Stimulated activated CD4-positive, alpha-beta T cell treated with anti-CD3 and anti-CD28 coated beads, TNF-alpha, amount 100 ng/mL, for 24 hours (primary cell): ENCODE measurements at places on chromosomes 13 and 19.

GRCh38 chr13:79912403-79912802 is 428.5 kb downstream of the SPRY2 start:
- DNase-seq, result no peak

- DNase-seq, result no peak
These were observed 53.2 kb downstream of the GPR12 start for GRCh38 chr13:26707122-26708006.

GRCh38 chr19:41219924-41220567 is 1.0 kb downstream of the AXL start:
- DNase-seq, result no peak

DNA sequence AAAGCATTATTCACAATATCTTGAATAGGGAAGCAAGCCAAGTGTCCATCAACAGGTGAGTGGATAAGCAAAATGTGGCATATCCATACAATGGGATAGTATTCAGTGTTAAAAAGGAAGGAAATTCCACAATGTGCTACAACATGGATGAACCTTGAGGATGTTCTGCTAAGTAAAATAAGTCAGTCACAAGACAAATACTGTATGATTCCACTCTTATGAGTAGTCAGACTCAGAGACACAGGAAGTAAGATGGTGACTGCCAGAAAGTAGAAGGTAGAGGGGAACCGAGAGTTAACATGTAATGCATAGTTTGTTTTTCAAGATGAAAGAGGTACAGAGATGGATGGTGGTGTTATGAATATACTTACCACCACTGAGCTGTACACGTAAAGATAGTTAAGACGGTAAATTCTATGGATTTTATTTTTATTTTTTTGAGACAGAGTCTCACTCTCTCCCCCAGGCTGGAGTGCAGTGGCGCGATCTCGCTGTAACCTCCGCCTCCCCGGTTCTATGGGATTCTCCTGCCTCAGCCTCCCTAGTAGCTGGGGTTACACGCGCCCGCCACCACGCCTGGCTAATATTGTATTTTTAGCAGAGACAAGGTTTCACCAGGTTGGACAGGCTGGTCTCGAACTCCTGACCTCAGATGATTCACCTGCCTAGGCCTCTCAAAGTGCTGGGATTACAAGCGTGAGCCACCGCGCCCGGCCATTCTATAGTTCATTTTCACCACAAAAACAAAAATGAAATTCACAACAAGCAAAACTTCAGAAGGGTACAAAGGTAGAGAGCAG is 1.0 kb upstream of the CHAMP1 start:
- peak; percentile 40 for DNase-seq

DNA sequence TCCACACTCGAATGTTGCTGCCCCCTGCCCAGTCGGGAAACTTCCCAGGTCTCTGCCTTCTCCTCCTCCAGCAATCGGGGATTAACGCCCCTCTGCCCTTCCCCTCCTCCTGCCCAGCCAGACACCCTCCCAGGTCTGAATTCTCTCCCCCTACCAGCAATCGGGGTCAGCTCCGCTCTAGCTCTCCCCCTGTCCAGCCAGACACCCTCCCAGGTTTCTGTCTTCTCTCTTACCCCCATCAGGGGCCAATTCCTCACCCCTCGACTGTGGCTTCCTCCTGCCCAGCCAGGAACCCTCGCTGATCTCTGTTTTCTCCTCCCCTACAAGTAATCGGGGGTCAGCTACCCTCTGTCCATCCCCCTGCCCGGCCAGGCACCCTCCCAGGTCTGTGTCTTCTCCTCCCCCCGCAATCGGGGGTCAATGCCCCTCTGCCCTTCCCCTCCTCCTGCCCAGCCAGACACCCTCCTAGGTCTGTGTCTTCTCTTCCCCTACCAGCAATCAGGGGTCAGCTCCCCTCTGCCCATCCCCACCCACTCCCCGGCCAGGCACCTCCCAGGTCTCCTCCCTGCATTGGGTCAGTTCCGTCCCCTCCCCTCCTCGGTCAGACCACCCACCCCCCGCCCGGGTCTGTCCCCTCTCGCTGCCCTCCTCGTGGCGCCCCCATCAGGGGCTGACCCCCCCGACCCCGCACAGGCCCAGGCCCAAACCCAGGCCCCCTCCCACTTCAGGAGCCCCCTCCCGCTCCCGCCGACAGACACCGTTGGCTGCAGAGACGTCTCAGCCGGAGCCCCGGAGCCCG is 668 bp downstream of the ZFR2 start:
- no peak for DNase-seq

DNA sequence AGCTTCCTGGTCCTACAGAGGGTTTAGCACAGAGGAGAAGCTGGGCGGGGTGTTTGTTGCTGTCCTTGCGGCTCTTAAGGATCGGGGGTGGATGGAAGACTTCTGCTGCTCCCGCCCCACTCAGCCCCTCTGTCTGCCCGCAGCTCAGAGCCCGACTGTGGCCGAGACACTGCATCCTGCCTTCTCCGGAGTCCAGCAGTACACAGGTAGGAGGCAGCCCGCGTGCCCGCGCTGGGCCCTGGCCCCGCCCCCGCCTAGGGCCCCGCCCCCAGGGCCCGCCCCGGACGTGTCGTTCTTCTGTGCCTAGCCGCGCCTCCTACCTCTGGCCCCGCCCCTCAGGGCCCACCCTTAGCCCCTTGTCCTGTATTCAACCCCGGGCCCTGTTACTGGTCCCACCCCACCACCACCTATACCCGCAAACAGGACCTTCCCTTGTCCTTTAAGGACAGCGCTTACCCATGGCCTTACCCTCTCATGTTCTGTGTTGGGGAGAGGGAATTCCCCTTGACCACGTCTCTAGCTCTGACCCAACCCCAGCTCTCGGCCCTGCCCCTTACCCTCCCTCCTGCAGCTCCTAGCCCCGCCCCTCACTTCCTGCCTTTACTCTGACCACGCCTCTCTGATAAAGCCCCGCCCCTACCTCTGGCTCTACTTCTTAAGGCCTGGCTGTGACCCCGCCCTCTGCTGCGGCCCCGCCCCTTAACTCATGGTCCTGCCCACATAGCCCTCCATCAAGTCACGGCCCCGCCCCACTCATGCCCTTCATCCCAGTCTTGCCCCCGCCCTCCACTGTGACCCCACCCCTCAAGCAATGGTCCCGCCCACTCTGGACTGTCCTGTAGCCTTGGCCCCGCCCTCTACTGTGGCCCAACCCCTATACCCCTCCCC is 60.5 kb downstream of the CELF5 start:
- peak; percentile 79 for DNase-seq

GRCh38 chr13:47046706-47047105 is 149.9 kb upstream of the HTR2A start:
- DNase-seq, result no peak

DNA sequence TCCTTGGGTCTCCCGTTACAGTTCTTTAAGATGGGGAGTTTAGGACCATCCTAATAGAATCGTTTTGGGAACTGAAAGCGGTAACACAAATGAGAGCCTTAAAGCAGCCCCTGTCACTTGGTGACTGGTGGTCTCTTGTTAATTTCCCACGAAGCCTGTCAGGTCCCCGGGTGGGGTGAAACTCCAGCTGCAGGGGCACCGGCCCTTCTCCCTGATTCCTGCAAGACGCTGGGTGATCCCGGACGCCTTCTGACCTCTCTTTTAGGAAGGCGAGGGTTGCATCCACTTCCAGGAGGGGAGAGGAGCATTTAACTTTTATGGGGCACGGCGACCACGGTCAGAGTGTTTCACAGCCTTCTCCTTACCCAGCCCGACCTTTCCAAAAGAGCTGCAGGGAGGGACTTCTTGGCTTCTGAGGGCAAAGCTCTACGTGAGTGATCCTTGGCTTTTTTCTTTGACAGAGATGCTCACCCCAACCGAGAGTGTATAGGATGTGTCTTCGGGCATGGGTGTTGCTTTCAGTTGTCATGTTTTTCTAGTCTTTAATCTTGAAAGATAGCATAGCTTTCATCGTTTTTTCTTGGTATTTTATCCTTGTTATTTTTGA is 688 bp downstream of the ZNF225 start:
- no peak for DNase-seq

GRCh38 chr19:8703223-8703622 is 4.6 kb upstream of the ACTL9 start:
- no peak for DNase-seq

DNA sequence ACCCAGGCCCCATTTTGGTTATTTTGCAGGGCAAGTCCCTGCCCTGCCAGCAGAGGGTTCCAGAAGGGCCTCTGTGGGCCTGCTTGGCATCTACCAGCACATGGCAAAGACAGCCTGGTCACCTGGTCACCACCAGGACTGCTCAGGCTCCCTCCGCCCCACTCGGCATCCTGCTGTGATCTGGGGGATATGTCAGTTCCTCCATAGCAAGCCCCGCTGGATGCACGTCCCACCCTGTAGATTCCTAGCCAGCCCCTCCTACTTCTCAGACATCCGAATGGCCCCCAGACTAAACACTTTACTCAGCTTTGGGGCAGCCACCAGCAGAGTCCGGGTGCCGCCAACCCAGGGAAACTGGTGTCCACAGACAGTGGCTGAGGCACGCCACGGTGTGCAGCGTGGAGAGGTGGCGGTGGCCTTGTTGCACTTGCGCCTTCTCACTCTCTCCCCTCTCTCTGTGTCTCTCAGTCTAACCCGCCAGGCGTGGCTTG is 31.8 kb upstream of the USE1 start:
- no peak for DNase-seq

DNA sequence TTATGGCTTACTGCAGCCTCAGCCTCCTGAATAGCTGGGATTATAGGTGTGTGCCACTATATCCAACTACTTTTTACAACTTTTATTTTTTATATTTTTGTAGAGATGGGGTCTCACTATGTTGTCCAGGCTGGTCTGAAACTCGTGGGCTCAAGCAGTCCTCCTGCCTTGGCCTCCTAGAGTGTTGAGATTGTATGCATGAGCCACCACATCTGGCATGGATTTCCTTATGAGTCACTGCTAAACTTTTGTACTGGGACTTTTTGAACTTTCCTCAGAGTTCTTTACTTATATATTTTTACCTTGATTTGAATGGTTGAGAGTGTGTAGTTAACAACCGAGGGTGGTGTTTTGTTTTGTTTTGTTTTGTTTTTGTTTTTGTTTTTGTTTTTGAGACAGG is 33.4 kb downstream of the DNAJC3 start:
- DNase-seq, result no peak

- DNase-seq, result no peak
These were observed 5.3 kb upstream of the ZNF497 start for GRCh38 chr19:58367698-58368454.

GRCh38 chr19:17304386-17305215 is 1.1 kb upstream of the MRPL34 start:
- no peak for DNase-seq

DNA sequence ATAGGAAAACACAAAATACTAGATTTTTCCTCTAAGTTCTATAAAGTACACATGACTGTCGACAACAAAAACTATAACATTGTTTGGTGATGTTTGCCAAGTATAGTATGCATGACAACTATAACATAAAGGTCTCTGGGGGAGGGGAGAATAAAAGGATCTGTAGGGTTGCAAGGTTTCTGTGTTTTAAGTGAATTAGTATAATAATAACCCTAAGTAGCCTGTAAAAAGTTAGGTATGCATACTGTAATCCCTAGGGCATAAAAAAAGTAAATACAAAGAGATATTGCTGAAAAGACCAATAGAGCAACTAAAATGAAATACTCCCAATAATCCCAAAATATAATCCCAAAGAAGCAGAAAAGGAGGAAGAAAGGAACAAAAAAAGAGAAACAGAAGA is 14.6 kb downstream of the MYCBP2 start:
- no peak for DNase-seq

DNA sequence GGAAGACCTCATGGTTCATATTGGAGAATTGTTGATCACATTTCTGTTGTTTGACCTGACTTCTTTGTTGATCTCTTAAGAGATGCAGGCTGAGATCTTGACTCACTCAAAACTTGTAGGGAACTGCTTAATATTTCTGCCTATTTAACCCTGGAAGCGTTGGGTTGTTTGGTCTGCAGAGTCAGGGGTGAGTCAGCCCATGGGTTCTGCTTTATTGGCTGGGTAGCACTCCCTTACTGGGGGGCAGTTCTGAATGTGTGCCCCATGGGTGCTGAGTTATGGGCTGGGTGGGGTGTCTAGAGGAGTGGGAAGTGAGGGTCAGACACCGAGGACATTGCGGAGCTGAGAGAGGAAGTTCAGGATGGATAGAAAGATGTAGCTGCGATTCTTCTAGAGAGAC is 87.9 kb downstream of the LRCH1 start:
- DNase-seq, result no peak

- DNase-seq, result no peak
These were observed 26.2 kb downstream of the CELF5 start for GRCh38 chr19:3250675-3251074.

DNA sequence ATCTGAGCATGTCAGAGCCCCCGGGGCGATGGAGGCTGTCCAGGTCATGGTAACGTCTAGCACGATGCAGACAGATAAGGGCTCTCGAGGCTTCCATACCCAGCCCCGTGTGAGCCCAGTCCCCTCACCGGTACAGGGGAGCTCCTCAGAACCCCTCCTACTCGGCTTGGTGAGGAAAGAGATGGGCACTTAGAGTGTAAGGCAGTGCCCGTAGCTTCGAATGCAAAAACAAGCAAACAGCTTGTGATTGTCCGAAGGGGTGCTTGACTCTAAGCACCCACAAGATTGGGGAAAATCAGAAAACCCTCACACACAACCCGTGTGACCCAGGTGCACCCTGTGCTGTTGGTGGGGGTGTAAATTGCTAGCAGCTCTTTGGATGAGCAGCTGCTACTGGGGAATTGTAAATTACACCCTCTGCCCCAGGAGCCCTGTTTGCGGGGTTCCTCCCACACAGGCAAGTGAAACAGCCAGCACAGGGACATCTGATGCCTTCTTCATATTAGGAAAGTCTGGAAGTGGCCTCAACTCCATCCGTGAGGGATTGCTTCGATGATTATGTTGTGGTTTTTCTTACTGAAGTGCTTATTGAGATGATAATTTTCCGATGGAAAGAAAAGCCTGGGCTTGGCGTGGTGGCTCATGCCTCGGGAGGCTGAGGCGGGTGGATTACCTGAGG is 918 bp upstream of the PSPN start:
- no peak for DNase-seq

DNA sequence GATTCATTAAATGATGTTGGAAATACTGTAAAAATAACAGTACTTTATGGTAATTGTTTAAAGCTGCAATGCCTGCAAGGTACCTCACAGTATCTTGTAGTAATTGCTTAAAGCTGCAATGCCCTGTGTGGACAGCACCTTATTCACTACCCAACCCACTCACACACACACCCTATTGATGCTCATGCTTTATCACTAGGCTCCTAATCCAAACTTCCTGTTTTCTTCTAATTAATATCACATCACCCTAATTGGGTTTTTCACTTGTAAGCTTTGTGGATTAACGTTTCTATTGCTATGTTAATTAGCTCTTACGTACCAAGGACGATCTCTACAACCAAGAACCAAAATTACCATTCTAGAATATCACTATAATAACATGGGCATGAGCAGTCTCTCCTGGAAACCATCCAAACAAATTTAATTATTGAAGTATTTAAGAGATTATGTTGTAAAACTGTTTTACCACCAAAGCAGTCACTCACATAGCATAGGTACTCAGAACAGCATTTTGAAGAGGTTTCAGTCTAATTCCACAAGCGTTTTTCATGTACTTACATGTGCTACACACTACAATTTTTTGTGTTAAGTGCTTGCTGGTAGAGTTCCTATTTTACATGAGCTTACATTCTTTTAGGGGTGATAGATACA is 303.8 kb downstream of the PCDH9 start:
- no peak for DNase-seq
